Ammon's horn (tissue), 1 donor: ENCODE measurements at places on chromosomes 13 and 19.

DNA sequence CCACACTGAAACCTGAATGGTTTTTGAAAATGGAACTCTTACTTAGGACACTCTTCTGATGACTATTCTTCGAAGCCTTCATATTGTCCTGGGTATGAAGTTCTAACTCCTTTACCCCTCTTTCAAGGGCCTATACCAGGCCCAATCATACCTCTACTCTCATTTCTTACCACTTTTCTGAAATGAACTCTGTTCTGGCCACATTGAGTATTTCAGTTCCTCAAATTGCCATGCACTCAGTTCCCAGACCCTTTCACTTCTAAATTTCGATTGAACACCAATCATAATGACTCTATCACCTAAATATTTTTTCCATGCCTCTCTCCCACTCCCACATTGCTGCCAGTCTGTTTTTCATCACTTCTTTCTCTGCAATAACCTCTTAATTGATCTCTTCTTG lies 53.7 kb downstream of the LACC1 start:
- DNase-seq = no peak

DNA sequence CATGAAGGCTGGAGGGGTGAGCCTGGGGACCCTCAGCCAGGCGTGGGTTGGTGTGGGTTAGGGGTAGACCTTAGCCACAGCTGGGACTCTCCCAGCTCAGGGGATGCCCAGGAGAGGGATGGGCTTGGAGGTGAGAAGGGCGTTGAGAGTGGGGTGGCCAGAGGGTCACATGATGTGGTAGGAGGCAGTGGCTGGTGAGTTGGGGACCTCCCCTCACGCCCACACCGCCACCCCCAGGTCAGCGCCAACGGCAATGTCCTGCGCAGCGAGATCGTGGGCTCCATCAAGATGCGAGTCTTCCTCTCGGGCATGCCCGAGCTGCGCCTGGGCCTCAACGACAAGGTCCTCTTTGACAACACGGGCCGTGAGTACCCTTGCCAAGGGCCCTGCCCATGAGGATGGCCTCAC lies 28.5 kb downstream of the AP1M1 start:
- DNase-seq = no peak

DNA sequence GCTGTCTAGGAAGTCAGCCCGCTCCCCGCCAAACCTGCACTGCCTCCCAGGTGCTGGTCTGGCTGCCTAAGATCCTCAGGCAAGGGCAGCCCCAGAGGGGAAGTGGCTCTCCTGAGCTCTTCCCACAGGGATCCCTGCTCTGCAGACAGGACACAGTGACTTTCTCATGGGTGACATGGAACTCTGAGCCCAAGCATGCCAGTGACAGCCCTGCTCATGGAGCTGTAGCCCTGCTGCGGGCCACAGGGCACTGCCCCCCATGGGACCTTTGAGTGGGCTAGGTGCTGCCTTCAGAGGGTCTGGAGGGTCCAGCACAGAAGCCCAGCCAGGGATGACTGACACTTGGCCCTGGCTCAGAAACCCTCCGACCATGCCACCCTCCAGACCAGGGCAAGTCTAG lies 109.1 kb downstream of the TUBA3C start:
- no peak for DNase-seq

- no peak for DNase-seq
Measured at GRCh38 chr13:23660249-23660648, 90.0 kb downstream of the TNFRSF19 start.

GRCh38 chr13:89407357-89407756 lies 1736.2 kb downstream of the SLITRK5 start:
- DNase-seq = no peak

- DNase-seq = no peak
Measured at GRCh38 chr19:41796901-41797300, 514 bp downstream of the CEACAM3 start.

DNA sequence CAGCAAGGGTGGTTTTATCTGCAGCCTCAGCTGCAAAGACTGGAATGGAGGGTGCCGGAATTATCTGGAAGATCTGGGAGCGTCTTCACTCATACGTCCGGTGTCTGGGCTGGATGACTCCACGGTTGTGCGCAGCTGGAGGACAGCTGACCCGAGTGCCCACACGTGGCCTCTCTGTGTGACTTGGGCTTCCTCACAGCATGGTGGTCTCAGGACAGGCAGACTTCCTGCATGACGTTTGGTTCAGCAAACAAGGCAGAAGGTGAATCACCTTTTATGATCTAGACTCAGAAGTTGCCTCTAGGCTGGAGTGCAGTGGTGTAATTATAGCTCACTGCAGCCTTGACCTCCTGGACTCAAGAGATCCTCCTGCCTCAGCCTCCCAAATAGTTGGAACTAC lies 33.2 kb downstream of the CACNG6 start:
- no peak for DNase-seq

DNA sequence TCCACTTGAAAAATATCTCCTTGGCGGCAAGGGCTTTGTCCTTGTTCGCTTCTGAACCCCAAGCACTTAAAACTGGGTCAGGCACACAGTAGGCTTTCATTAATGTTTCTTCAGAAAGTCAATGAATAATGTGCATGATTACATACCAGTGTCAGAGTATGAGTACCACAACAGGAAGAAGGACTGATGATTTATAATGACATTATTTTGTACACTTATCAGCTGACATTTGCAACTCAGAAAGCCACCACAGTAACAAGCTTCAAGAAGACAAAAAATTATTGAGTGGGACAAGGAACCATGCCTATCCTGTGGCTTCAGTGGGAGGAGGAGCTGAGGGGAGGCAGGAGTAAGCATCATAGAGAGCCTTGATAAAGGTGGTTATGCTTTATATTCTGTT lies 10.0 kb downstream of the POLR1D start:
- DNase-seq = no peak

DNA sequence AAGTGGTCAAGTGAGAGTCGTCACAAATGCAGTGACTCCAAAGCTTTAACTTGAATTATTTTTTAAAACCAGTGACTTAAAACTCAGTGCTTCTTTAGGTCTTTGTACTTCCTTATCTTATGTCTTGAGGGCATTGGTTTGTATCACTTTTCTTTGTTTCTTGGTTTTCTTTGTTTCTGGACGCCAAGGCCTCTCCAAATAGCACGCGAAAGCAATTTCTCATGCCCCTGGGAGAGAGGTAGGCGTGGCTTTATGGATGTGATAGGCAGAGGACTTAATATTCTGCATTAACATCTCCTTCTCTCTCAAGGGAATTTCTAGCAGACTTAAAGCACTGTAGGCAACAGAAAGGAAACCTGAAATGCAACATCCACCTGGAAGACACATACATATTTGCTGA lies 20.6 kb downstream of the UBE2L5 start:
- DNase-seq = no peak

GRCh38 chr13:79281339-79281747 lies 124.7 kb downstream of the RBM26 start:
- DNase-seq = no peak

GRCh38 chr19:36420961-36421748 lies 2.7 kb upstream of the ZFP82 start:
- DNase-seq = peak; percentile 12

- DNase-seq = no peak
Measured at GRCh38 chr19:33641956-33642498, 20.3 kb downstream of the CHST8 start.

GRCh38 chr13:64855506-64855905 lies 2374.6 kb downstream of the PCDH9 start:
- no peak for DNase-seq

GRCh38 chr13:99736541-99736940 lies 235.0 kb downstream of the ZIC5 start:
- no peak for DNase-seq

GRCh38 chr13:26660766-26661165 lies 99.8 kb downstream of the GPR12 start:
- DNase-seq = no peak

DNA sequence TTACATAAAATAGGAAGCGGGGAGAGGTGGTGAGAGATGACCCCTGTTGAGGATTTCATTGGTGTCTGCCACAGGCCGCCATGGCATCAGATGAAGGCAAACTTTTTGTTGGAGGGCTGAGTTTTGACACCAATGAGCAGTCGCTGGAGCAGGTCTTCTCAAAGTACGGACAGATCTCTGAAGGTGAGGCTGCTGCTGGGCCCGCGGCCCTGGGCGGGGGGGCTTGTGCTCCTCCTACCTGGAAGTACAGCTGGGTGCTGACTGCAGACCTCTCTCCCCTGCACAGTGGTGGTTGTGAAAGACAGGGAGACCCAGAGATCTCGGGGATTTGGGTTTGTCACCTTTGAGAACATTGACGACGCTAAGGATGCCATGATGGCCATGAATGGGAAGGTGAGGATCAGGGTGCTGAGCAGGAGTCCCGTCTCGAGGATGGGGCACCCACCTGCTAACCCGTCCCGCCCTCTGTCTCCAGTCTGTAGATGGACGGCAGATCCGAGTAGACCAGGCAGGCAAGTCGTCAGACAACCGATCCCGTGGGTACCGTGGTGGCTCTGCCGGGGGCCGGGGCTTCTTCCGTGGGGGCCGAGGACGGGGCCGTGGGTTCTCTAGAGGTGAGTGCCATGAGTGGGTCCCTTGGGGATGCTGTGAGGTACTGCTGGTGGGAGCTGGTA lies 1.9 kb downstream of the CIRBP start:
- DNase-seq = no peak

- no peak for DNase-seq
Measured at GRCh38 chr13:30877335-30877734, 28.7 kb upstream of the MEDAG start.

- DNase-seq = no peak
Measured at GRCh38 chr19:42424345-42424707, 2.9 kb downstream of the LIPE start.

GRCh38 chr19:46460981-46461380 lies 10.4 kb downstream of the PNMA8A start:
- DNase-seq = no peak

DNA sequence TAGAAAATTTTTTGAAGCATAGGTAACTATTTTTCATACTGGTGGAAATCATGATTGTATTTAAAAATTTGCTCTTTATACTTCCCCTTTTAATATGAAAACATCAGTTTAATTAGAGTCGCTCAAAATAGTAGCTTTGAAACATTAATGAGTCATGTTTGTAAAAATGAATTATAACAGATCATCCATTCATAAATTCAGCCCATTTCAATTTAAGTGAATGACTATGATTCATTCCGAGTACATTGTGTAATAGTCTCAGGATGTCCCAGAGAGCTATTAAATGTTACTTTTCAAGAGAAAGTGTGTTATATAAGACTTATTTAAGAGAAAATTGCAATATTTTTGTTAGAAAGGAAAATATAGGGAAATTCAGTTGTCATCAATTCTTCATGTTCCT lies 111.0 kb downstream of the FNDC3A start:
- peak; percentile 21 for DNase-seq

DNA sequence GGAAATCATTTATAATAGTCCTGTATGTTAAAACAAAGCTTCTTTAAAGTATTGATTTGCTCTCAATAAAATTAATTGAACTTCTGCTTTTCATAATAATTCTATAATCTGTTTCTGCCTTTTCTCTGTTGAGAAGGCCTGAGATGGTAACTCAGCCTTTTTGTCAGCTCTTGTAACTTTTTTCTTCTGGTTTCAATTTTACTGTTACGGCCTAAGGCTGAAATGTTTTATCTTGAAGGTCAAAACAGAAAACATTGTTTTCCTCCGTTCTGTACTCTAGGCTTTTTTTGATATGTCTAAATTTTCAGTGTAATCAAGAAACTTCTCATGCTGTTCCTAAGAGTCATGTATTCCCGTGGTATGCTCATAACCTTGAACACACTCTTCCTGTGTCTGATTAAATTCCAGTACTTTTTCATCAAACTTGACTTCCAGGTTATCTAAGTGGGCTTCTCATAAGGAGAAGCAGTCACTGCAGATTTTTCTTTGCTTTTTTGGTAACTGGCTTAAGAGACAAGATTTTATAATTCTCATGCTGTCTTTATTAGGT lies 7.6 kb upstream of the NAXD start:
- DNase-seq = no peak

DNA sequence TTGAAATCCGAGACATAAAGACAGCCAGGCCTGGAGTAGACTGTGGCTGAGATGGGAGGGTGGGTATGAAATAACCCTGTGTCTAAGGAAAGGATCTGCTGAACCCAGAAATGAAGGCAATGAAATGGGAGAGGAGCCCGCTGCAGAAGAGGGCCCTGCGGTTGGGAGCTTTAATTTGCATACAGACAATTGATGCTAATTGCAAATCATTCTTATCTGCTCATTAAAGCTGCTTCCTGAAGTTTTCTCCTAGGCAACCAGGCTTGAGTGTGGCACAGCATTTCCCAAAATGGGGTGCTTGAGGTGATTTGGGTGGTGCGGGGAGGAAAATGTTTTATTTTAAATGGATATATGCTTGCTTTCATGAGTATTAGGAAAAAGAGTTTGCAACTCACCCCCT lies 55.4 kb downstream of the DPF1 start:
- DNase-seq = no peak

DNA sequence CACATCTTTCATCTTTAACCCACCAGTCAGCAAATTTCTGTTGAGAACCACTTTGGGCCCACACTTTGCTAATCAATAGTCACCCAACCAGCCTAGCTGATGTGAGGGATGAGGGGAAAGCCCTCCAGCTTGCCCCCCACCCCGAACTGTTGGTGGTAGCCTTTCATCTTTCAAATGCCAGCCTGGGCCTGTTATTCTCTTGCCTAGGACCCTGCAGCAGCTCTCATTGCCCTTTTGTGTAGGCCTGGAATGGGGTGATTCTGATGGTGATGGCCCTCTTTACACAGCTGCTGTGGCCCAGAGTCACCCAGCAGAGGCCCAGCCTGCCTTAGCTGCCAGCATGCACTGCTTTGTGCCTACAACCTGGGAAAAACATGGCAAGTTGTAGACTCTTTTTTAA lies 294.5 kb downstream of the SLC7A1 start:
- DNase-seq = no peak

- DNase-seq = no peak
Measured at GRCh38 chr13:59733744-59734143, 430.0 kb downstream of the DIAPH3 start.

- no peak for DNase-seq
Measured at GRCh38 chr13:69737129-69737935, 370.3 kb upstream of the ATXN8OS start.

DNA sequence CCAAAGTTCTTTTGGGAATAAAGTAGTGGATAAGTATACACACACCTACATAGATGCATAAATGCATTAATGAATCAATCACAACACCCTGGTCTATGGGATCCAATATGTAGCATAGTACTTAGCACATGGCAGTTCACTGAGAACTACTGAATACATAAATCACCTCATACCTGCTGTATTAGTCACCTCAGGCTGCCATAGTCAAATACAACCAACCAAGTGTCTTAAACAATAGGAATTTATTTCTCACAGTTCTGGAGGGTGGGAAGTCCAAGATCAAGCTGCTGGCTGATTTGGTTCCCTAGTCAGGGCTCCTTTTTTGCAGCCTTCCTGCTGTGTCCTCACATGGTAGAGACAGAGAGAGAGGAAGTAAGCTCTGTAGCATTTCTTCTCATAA lies 228.2 kb downstream of the NHLRC3 start:
- no peak for DNase-seq

DNA sequence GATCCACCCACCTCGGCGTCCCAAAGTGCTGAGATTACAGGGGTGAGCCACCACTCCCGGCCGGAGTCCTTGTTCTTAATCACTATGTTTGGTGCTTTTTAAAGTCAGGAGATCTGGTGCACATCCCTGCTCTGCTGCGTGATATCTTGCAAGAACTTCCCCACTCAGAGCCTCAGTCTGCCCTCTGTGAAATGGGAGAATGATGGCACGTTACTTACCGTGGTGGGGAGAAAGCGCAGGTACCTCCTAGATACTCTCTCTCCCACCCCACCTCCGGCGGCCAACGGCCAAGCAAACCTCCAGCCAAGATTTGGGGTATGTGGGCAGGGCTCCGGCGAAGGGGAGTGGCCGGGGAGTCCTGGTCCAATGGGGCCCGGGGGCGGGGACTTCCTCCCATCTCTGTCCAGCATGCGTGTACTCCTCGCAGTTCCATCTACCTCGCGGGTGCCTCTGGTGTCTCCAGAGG lies at the start of gene RYR1:
Gene RYR1, plus strand, starts transcription at position 424 of the 466 bp plus-strand sequence. CDS start 139 bp downstream, outside the sequence.
- DNase-seq = peak; percentile 72
